ENCODE measurements at places on chromosomes 5 and 9.

DNA sequence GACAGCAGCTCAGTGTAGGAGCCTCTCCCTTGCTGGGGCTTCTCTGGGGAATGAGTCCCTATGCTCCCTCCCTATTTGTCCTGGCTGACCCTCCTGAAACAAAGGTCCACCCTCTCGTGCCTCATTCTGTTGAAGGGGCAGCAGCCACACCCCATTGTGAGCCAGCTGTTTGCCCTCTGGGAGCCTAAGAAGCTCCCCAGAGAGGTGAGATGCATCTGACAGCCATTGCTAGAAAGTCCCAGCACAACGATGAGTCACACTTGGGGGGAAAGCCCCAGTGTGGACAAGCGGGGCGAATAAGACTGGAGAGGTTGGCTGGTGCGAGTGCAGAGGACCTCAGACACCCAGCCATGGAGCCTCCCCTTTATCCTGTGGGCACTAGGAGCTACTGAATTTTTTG, 101.4 kb downstream of the PPARGC1B start:
- DNase-seq = no peak

DNA sequence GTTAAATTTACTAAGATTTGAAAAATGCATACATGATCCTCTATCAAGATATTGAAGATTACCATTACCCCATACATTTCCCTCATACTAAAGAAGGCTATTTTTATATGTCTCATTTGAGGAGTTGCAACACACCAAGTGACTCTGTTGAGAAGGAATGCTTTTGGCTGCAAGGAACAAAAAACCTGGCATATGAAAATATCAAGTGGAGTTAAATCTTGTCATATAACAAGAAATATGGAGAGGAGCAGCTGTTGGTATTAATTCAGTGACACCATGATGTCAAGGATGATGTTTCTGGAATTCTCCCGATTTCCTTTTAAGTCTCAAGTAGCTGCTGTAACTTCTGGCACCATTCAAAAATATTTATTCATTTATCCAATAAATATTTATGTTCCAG, 193.8 kb downstream of the CSNK1G3 start:
- no peak for DNase-seq

DNA sequence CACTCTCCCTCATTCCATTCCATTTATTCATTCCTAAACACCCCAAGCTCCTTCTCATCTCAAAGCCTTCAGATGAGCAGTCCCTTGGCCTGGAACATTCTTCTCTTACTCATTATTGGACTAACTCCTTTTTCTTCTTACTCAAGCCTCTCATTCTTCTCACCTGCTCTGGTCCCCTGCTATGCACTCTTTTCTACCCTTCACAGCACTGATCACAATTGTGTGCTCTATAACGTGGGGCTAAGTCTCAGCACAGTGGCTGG, 212.4 kb downstream of the MAPKAP1 start:
- no peak for DNase-seq

- no peak for DNase-seq
Observed at GRCh38 chr5:60522292-60522905, 177.6 kb downstream of the DEPDC1B start.

- no peak for DNase-seq
Observed at GRCh38 chr5:54022223-54022622, 288.1 kb downstream of the ARL15 start.

- no peak for DNase-seq
Observed at GRCh38 chr5:145347026-145347616, 488.0 kb downstream of the PRELID2 start.

GRCh38 chr5:162047279-162047678, 20.3 kb upstream of the GABRG2 start:
- DNase-seq = no peak

GRCh38 chr9:87678650-87679355, 47.1 kb upstream of the CTSL start:
- no peak for DNase-seq

Measured in activated CD4-positive, alpha-beta T cell treated with anti-CD3 and anti-CD28 coated beads for 1 hour (primary cell).